ENCODE measurements at places on chromosomes 12 and 14.

DNA sequence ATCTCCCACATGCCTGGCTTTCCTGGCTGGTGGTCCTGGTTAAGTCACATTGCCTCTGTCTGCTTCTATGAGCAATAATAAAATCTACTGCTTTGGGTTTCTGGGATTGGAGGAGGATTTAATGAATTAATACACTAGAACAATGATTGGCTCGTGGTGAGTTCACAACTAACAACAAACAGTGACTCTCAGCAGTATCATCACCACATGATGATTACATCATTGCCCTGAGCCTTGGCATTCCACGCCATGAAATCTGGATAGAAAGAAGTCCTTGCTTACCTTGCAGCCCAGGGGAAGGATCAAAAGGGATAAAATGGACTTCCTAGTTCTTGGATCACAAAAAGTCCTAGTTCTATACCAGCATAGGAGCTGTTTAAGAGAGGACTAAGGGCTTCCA, 1069.0 kb downstream of the VRK1 start:
- no peak for DNase-seq

- DNase-seq, result no peak
These were observed 394.1 kb downstream of the C12orf75 start for GRCh38 chr12:105724641-105725040.

DNA sequence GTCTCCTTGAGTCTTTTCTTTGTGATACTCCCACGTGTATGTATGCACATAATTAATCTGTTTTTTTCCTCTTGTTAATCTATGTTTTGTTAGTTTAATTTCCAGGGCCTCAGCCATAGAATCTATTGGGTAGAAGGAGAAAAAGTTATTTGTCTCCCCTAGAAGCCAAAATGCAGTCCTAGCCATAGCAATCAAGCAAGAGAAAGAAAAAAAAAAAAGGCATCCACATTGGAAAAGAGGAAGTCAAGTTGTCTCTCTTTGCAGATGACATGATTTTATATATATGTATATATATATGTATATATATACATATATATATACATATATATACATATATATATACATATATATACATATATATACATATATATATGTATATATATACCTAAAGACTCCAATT, 25.4 kb upstream of the ETV6 start:
- DNase-seq, result no peak

- DNase-seq, result no peak
These were observed 30.8 kb downstream of the COA8 start for GRCh38 chr14:103593577-103593976.

DNA sequence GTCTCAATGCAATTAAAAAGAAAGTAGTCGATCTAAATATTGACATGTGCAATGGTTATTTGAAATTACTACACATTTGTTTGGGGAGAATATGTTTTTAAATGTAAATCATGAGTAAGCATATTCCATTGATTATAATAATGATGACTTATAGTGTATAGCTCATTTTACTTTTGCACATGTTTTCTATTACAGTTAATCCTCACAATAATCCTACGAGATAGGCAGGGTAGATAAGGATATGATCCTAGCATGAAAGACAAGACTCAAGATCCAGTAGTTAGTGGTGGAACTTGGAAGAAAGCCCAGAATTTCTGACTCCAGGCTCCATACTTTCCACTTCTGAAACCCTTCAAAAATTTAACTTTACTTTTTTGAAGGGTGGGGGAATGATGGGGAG, 94.0 kb downstream of the NAV3 start:
- DNase-seq, result peak; percentile 70

DNA sequence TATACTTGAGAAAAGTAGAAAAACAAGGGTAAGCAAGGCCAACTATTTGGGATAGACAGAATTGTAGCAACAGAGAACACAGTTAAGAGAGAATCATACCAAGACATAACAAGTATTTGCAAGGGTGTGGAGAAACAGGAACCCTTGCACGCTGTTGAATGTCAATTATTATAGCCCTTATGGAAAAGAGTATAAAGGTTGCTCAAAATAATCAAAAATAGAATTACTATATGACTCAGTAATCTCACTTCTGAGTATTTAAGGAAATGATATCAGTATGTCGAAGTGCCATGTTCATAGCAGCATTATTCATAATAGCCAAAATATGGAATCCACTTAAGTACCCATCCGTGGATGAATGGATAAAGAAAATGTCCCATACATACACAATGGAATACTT, 193.3 kb downstream of the PHLDA1 start:
- no peak for DNase-seq

- DNase-seq, result no peak
These were observed 14.7 kb downstream of the METTL3 start for GRCh38 chr14:21496453-21496852.

DNA sequence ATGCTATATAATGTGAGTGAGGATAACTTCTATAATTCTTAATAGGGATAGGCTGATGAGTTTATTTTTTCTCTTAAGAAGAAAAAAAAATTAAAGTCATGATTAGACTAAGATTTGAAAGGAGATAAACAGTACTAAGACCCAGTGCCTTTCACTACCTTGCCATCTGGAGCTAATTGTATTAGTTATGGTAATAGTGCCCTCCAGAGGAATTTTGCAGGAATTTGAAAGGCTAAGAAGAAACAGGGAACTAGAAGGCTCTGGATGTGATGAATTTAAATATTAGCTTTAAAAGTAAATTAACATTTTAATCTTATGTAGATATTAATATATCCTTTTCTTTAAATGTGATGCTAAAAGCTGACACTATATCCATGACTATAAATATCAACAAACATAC, 36.6 kb upstream of the PIK3C2G start:
- peak; percentile 42 for DNase-seq

GRCh38 chr12:10247436-10248058, 34.9 kb downstream of the GABARAPL1 start:
- no peak for DNase-seq

DNA sequence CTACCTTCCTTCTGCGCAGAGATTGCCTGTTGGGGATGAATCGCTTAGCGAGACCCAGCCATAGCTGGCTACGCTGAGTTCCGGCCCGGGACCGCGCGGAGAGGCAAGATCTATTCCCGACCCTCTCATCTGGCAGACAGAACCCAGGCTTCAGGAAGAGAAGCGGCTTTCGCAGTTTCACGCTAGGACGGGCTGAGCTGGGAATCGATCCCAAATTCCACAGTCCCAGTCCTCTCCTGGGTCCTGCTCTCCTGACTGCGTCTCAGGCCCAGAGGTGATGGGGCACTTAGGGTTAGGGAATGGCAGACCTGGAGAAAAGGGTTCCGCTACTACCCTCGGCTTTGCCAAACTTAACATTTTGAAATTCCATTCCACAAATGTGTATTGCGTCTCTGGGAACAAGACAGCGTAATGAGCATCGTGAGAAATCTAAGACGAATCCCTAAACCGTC, 2.8 kb downstream of the PTPN21 start:
- no peak for DNase-seq

All from fibroblast of the conjunctiva (primary cell).